ENCODE measurements at places on chromosomes 4 and X.

DNA sequence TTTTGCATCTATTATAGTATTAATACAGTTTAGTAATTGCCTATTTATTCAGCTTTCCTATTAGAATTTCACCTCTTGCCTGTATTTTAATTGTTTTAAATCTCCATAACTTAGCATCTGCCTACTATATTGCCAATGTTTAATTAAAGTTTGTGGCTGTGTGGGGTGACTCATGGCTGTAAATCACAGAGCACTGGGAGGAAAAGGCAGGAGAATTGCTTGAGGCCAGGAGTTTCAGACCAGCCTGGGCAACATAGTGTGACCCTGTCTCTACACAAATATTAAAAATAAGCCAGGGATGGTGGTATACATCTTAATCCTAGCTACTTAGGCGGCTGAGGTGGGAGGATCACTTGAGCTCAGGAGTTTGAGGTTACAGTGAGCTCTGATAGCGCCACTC lies 14.5 kb upstream of the CCSER1 start:
- DNase-seq: no peak

- peak; percentile 49 for DNase-seq
Measured at GRCh38 chr4:7909463-7910262, 30.0 kb downstream of the AFAP1 start.

DNA sequence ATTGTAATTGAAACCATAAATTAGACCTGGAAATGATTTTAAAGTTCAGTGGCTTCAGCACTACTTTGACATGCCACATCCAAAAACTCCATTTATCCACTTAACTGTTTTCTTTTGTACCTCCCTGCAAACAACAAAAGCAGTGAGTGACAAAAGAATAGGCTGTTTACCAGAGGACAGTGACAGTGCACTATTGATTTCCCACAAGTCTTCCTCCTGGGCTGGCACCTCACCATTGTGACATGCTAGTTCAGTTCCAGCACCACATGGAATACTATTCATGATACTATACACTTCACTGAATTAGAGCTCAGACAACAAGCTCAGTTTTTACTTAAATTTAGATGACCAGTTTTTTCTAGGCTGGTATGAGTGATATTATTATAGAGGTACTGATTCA lies 29.3 kb downstream of the MOSPD2 start:
- DNase-seq: no peak

- DNase-seq: no peak
Measured at GRCh38 chrX:125131164-125131563, 188.5 kb upstream of the TEX13C start.

GRCh38 chrX:12439416-12439815 lies 301.1 kb downstream of the FRMPD4 start:
- DNase-seq: no peak

Measured in eye (tissue), 1 donor.